Stimulated activated CD4-positive, alpha-beta T cell treated with anti-CD3 and anti-CD28 coated beads, Interleukin-15, amount 100 ng/mL, for 24 hours (primary cell): ENCODE measurements at places on chromosomes 6 and 20.

- DNase-seq: no peak
These were observed 23.0 kb downstream of the APCDD1L start for GRCh38 chr20:58492074-58492718.

GRCh38 chr6:127959869-127960268 is 59.0 kb upstream of the THEMIS start:
- DNase-seq: no peak

DNA sequence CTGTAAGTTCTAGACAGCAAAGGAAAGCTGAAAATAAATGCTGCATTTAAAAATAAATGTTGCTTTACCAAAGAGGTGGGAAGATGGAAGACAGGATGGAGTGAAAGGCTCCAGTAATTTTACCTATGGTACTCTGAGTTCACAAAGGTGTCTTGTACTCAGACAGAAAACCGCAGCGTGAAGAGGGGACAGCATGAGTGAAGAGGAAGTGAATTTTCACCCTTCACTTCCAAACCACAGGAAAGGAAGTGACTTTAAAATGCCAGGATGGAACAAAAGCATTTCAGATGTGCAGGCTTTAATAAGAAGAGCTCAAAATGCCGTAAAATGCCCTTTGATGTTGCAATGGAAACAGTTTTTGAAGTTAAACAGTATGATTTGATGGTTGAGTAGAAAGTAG is 91.2 kb upstream of the TINAG start:
- DNase-seq: no peak

GRCh38 chr6:13377054-13377758 is 48.9 kb upstream of the TBC1D7 start:
- no peak for DNase-seq

DNA sequence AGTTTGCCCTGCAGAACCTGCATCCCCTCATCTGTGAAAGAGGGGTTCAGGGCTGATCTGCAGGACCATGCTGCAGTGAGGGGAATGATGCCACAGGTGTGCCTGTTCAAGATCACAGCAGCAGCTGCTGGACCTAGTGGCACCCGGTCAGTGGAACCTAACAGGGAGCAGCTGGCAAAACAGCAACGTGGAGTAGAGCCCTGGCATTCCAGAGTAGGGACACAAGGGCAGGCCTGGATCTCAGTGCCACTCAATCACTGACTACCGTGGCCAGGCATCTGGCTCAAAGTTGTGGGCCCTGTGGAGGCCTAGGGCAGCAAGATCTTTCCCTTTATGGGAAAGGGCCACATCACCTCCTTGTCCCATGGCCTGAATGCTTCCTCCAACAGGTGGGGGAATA is 62.2 kb downstream of the INSM1 start:
- DNase-seq: no peak

- no peak for DNase-seq
These were observed 110.9 kb downstream of the CDC5L start for GRCh38 chr6:44498436-44498835.

GRCh38 chr6:70258483-70258882 is 44.4 kb downstream of the COL9A1 start:
- DNase-seq: no peak

DNA sequence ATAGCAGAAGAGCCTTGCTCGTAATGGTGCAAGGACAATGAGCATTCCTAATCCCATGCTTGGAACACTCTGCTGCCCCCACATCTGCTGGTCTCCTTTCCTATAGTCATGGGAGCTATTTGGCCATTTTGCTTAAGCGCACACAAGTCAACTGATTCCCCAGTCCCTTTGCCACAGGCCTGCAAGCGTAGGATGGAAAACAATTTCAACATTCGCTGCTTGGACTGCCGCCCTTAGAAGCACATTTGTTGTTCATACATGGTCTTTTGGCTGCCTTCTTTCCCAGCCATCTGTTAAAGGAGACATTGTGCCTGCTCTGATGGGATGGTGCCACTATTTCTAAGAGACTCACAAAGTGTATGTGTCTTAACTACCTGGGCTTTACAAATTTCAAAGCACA is 96.9 kb downstream of the RFX6 start:
- no peak for DNase-seq

DNA sequence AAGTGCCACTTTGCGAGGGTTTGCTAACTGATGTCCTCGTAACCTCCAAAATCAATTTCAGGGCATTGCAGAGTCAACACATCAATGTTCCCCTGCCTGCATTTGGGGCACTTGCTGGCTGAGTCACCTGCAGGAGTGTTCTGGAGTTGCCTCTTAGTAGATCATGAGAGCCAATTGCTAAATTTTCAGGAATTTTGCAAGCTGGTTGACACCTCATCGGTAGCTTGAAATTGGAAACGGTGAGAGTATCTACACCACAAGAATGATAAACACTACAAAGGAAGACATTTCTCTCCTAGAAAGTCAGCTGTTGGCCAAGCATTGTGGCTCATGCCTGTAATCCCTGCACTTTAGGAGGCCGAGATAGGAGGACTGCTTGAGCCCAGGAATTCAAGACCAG is 10.8 kb upstream of the BFSP1 start:
- no peak for DNase-seq

- DNase-seq: no peak
These were observed 7.3 kb upstream of the ITPR3 start for GRCh38 chr6:33613795-33614168.

DNA sequence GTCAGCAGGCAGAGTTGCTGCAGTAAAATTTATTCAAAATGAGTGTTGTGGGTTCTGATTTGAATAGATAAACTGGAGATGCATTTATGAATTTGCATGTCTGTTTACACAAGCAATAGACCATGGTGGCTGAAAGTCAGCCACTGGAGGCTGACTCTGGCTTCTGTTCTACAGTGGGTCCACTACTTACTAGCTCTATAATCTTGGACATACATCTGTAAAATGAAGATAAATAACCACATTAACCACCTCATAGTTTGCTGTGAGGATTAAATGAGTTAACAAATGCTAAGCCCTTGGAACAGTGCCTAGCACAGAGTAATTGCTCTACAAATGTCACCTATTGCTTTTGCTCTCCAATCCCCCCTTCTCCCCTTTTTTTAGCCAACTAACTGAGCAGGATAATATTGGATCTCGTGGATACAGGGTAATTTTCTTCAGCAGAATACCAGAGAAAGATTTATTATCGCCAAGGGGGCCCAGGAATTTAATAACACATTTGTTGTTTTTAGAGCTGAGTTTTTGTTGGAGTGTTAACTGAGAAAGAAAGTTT is 1.4 kb upstream of the PM20D2 start:
- no peak for DNase-seq

- no peak for DNase-seq
These were observed 30.4 kb downstream of the SYNJ2 start for GRCh38 chr6:158011980-158012566.

DNA sequence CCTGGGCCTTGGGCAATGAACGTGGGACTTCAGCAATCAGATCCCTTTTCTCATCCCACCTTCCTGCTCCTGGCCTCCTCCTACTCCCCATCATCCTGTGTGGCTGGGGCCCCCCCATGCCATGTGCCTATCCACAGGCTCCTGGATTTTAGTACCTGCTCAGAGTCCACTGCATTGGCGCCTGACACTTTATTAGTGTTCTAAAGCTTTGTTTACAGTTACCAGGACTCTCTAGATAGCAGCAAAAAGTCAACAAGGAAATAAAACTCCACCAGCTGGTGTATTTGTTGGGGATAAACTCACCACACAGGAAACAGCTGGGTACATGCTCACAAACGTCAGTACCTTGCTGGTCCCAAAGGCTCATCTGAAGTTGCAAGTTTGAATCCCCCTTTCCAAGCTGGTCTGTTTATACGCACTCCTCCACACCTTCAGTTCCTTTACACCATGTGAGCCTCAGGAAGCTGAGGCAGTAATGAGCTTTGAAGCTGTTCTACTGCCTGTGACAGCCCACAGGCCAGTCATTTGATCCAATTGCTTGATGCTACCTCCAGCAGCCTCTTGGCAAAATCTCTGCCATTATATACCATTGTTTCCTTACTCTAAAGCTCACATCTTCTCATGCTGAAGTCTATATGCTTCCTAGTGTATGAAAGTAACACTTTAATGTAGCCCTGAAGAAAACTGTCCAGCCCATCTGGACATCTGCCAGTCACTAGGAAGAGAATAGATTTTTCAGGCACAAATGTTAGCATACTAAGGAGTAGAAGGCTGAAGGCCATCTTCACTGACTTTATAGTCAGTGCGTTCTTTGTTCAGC is 76.6 kb downstream of the ANKEF1 start:
- DNase-seq: no peak

GRCh38 chr20:63701329-63702035 is 5.0 kb downstream of the TNFRSF6B start:
- DNase-seq: no peak

DNA sequence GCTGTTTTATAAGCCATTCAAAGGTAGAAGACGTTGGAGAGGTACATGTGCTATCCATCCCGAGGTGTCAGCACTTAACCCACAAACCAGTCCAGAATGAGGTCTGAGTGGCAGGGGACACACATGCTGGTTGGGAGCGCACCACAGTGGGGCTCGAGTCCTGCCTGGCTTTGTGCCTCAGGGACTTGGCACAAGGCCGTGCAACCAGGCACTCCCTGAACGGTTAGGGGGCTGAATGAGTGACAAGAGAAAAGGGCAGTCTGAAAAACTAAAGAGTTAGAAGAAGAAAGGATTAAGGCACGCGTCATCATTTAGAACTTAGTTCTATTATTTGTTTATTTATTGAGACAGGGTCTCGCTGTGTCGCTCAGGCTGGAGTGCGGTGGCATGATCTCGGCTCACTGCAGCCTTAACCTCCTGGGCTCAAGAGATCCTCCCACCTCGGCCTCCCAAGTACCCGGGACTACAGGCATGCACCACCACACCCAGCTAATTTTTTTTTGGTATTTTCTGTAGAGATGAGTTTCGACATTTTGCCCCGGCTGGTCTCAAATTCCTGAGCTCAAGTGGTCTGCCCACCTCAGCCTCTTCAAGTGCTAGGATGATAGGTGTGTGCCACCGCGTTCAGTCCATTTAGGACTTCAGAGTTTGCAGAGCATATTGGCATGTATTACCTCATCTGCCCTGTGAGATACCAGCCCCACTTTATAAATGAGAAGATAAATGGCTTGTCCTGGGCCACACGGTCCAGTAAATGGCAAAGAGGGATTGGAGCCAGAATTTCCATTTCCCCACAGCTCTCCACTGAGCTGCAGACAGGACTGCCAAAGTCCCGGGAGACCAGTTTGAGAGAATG is 47.4 kb upstream of the IRF4 start:
- no peak for DNase-seq

GRCh38 chr6:76940191-76940590 is 523.1 kb downstream of the HTR1B start:
- DNase-seq: no peak

DNA sequence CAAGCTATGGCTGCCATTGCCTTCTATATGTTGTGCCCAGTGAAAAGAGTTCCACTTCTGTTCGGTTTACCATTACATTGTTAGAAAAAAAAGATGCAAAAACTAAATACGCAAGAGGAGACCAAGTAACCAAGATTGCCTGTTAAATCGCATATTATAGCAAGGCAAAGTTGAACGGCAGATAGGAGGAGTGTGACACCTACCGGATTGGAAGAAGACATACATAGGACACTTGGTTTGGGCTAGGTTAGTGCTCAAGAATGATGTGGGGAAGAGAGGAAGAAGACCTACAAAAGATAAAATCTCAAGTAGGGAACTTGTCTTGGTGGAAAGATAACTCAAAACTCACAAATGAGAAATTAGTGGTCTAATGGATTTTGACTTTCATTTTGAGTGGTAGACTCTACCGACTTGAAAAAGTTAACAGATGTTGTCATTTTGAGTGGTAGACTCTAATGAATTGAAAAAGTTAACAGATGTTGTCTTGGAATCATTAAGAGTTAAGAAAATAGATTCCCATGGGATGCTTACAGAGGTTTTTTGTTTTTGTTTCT is 95.5 kb downstream of the F13A1 start:
- DNase-seq: no peak

- DNase-seq: no peak
These were observed 5.6 kb upstream of the UCKL1 start for GRCh38 chr20:63961664-63962425.

- DNase-seq: no peak
These were observed 40.4 kb downstream of the CPNE5 start for GRCh38 chr6:36798852-36799251.

DNA sequence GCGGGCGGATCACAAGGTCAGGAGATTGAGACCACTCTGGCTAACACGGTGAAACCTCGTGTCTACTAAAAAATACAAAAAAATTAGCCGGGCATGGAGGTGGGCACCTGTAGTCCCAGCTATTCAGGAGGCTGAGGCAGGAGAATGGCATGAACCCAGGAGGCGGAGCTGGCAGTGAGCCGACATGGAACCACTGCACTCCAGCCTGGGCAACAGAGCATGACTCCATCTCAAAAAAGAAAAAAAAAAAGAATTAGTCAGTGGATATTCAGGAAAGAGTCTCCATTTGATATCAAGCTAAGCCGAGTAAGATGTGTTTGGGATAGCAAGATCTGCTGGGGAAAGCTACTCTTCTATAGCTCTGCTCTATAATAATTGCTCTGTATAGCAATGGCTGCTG is 41.0 kb downstream of the MOCS1 start:
- no peak for DNase-seq

DNA sequence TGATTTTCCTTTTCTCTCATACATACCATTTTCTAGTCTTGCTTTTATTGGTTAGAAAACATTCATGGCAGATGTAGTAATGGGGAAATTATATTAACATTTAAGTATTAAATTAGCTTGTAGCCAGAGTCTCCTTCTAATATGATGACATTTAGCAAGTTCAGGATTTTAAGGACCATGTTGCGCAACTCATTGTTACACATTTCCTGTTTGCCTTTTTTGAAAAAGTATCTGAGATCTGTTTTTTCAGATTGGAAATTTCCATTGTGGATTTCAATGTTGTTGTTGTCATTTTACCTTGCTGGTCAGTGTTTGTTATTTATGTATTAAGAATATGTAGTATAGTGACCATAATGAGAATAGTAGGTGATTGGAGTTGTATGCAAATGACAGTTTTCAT is 38.7 kb downstream of the CDKAL1 start:
- DNase-seq: no peak

DNA sequence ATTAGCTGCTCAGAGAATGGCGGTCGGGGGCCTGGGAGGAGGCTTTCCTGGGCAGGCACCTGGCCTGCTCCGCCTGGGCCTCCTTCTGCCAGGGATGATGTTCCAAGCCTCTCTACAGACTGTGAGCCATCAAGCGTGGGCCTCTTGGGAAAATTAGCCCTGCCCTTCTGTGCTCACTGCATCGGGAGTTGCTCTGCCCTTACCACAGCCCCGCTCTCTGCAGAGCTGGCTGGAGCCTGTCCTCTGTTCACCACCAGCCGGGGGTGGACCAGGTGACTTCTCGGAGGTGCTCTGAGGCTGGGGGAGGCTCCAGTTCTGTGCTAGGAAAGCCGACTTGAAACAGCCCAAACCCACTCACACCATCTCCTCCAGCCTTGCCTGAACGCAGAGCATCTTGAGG is 24.2 kb downstream of the MDGA1 start:
- no peak for DNase-seq

DNA sequence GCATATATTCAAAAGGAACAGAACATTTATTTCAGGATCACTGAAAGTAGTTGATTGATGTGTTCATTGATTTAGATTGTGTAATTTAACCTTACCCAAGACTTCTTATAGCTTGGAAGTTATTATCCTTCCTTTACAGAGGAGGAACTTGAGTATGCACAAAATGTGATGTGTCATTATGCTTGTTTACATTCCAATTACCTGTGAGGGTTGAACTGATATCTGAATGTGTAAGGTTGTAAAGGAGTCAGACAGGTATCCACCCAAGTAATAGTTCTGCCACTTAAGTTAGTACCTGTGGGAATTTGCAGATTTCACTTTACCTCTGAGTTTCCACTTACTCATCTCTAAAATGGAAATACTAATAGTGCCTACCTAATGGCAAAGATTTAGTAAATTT is 668.2 kb downstream of the DOK5 start:
- DNase-seq: no peak

GRCh38 chr6:19309661-19310060 is 527.5 kb upstream of the ID4 start:
- DNase-seq: no peak
